BE2C (cell line): ENCODE measurements at places on chromosomes 16 and 17.

GRCh38 chr17:69588827-69589239, 174.3 kb downstream of the MAP2K6 start:
- no peak for DNase-seq

- DNase-seq: no peak
Measured at GRCh38 chr17:35314415-35315216, 58.8 kb downstream of the SLFN11 start.

GRCh38 chr17:1182811-1183170, 3.0 kb upstream of the ABR start:
- no peak for DNase-seq

GRCh38 chr16:1428511-1428910, 2.4 kb upstream of the PERCC1 start:
- DNase-seq: peak; percentile 21

- no peak for DNase-seq
Measured at GRCh38 chr16:80346111-80346632, 194.6 kb upstream of the DYNLRB2 start.

GRCh38 chr17:7742729-7743128, 25.2 kb downstream of the DNAH2 start:
- DNase-seq: no peak

- no peak for DNase-seq
Measured at GRCh38 chr16:64950262-64950661, 171.6 kb downstream of the CDH11 start.

DNA sequence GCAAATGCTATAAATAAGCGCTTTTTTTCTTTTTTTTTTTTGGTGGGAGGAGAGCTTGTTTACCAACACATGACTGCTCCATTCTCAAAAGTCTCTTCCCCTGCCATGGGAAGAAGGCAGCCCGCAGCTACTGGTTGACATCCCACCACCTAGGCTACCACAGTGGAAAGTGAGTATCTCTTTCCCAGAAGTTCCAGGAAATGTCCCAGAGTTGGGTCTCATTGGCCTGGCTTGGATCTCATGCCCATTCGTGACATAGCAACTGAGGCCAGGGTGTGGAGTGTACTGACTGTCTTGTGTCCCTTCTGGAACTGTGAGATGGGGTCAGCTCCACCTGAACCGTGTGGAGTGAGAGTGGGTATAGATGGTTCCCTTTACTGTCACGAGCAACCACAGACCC, 29.5 kb upstream of the BRD7 start:
- no peak for DNase-seq

DNA sequence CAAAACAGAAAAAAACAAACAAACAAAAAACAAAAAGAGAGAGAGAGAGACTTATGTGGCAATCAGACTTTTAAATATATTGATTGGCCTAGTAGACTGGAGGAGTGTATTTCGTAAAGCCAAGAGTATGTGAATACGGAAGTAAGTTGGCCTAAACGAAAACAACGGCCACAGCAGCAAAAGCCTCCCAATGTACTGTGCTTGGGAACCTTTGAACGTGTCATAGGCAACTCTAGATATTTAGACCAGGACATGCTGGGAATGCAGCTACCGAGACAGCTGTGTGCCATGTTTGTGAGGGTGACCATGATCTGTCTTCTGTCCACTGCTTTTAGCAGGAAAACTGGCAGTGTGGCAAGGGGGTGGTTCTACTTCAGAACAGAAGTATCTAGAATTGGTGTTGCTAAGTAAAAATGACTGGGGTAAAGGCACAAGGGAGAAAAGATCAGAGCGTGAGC, 7.4 kb downstream of the MAF start:
- DNase-seq: no peak

GRCh38 chr17:4427505-4427904, 6.2 kb upstream of the SPNS3 start:
- no peak for DNase-seq

- no peak for DNase-seq
Measured at GRCh38 chr17:41762391-41762790, 24.1 kb downstream of the JUP start.

- no peak for DNase-seq
Measured at GRCh38 chr16:31505483-31505882, 2.7 kb downstream of the RUSF1 start.

DNA sequence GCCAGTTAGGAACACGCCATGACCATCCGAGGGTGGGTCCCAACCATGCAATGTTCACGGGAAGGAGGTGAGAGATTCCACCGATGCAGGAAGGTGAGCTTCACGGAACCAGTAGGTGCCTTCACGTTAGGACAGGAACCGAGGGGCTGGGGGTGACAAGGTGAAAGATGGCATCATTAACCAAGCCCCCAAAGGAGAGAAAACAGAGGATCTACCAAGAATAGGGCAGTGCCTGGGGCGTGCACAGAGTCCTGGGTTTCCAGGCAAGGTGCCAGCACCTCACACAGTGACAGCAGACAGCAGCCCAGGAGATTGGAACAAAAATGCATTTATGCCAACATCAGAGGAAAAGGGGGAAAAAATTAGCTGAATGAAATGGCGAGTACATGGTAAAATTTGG, 137.9 kb downstream of the GSG1L start:
- DNase-seq: peak; percentile 66

- DNase-seq: no peak
Measured at GRCh38 chr16:69194488-69194887, 7.5 kb downstream of the SNTB2 start.

- DNase-seq: no peak
Measured at GRCh38 chr16:73176577-73177013, 128.7 kb upstream of the ZFHX3 start.

GRCh38 chr16:89039756-89040155, 53.9 kb upstream of the ACSF3 start:
- DNase-seq: peak; percentile 10

GRCh38 chr16:3000540-3000939, 12.2 kb upstream of the CLDN9 start:
- DNase-seq: no peak

GRCh38 chr16:85864965-85865364, 34.0 kb upstream of the IRF8 start:
- no peak for DNase-seq

DNA sequence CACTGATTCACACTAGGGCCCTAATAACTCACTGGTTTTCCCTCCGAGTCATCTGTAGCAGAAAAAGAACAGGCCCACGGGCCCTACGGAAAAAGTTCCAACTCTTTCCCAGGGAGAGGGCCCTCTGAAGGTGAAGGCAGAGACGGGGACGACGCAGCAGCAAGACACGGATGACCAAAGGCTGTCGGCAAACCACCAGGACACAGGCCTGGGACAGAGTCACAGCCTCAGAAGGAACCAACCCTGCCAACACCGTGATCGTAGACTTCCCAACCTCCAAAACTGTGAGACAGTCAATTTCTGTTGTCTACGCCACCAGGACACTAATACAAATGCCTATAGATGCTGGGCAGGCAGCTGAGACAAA, 5.2 kb upstream of the SPHK1 start:
- no peak for DNase-seq

GRCh38 chr17:6040504-6040903, 29.7 kb upstream of the WSCD1 start:
- no peak for DNase-seq

- no peak for DNase-seq
Measured at GRCh38 chr16:21953541-21953902, 361 bp downstream of the UQCRC2 start.

GRCh38 chr17:60305141-60305540, 86.8 kb downstream of the USP32 start:
- no peak for DNase-seq

GRCh38 chr16:52450916-52451315, 96.0 kb downstream of the TOX3 start:
- no peak for DNase-seq

DNA sequence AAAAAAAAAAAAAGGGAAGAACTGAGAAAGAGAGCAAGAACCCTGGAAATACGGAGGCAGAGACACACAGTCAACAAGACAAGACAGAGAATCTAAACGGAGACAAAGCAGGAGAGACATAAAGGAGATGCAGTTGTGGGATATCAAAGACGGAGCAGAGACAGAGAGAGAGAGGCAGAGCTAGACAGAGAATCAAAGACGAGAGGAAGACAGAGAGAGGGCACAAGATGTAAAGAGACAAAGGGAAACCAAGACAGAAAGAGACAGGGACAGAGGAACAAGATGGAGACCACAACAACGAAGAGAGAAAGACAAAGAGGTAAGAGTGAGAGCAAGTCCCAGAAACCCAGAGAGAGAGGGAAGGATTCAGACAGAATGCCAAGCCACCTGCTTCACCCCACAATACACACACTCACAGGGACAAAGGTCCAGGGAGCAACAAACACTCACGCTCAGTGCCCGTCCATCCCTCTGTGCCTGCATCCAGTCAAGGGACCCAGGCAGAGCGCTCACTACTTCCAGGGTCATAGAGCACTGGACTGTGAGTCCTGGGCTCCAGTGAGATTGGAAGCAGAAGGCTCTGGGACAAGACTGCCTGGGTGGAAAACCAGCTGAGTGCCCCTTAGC, 88.9 kb downstream of the C16orf78 start:
- no peak for DNase-seq

- DNase-seq: no peak
Measured at GRCh38 chr16:24054741-24055491, 201.2 kb upstream of the CACNG3 start.

- DNase-seq: no peak
Measured at GRCh38 chr17:21379080-21379711, 3.0 kb downstream of the KCNJ12 start.

- DNase-seq: no peak
Measured at GRCh38 chr16:62954144-62955032, 918.1 kb upstream of the CDH8 start.

- no peak for DNase-seq
Measured at GRCh38 chr16:57030346-57030902, 41.1 kb downstream of the NLRC5 start.

DNA sequence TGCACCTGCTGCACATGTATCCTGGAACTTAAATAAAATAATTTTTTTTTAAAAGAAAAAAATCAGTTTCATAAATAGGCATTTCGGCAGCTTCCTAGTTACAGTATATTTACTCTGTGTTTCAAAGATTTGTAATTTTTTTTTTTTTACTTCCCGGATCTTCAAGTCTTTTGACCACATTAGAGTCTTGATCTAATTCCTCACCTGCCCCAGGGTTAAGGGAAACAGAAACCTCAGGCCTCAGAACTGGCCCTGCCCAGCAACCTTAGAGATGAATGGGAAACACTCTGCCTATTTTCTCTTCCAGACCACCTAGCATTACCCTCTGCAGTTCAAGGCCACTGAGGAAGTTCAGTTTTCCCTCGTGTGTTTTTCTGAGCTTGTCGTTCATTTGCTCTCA, 304.0 kb downstream of the MAF start:
- DNase-seq: no peak

GRCh38 chr17:81904600-81905423, 2.8 kb downstream of the NPB start:
- DNase-seq: no peak

GRCh38 chr16:47486856-47487255, 25.7 kb downstream of the PHKB start:
- no peak for DNase-seq

DNA sequence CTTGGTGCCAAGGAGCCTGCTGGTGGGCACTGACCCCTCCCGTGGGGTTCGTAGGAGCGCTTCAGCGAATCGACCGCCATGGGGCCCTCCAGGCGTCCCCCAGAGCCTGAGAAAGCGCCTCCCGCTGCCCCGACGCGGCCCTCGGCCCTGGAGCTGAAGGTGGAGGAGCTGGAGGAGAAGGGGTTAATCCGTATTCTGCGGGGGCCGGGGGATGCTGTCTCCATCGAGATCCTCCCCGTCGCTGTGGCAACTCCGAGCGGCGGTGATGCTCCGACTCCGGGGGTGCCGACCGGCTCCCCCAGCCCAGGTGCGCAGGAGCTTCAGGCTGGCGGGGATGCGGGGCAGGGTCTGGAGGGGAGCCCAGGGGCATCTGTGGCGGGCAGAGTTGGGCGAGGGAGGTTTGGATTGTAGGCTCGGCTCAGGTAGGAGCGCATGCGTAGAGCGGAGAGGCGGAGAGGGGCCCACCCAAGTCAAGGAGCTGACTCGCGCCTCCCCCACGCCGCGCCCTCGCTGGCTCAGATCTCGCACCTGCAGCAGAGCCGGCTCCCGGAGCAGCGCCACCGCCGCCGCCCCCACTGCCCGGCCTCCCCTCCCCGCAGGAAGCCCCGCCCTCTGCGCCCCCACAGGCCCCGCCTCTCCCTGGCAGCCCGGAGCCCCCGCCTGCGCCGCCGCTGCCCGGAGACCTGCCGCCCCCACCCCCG, 19.8 kb downstream of the FMNL1 start:
- no peak for DNase-seq

DNA sequence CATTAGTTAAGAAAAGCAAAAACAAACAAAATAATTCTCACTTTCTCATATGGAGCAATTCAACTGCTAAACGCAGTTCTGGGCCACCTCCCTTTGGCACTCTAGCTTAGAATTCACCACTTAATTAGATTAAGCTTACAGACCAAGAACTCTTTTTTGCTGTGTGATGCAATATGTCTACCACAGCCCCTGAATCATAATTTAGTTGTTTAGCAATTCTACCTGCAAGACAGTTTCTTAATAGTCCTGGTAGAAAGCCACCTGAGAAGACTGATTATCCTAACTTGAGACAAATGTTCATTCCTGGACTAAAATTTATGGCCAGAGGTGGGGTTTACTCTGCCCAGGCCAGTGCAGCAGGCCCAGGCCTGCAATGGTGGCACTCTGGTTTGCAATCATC, 205.9 kb downstream of the HS3ST3A1 start:
- no peak for DNase-seq

GRCh38 chr16:88703486-88704309, 2.5 kb downstream of the RNF166 start:
- DNase-seq: no peak

DNA sequence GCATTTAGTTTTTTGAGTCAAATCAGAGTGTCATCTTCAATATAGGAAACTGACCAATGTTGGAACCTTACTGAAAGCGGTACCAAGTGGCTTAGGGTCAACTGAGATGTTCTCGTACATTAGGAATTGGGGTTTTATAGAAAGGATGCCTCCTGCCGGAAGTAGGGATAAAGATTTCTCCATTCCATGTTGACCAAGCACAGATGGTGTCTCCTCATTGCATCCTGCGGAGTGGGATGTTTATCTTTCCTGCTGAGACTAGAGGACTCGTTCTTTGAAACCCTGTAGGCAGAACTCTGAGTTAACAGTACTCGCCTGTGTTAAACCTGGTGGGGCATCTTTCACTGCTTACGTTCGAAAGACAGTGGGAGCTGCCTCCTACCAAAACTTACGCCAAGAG, 1.4 kb downstream of the SHISA6 start:
- DNase-seq: no peak

DNA sequence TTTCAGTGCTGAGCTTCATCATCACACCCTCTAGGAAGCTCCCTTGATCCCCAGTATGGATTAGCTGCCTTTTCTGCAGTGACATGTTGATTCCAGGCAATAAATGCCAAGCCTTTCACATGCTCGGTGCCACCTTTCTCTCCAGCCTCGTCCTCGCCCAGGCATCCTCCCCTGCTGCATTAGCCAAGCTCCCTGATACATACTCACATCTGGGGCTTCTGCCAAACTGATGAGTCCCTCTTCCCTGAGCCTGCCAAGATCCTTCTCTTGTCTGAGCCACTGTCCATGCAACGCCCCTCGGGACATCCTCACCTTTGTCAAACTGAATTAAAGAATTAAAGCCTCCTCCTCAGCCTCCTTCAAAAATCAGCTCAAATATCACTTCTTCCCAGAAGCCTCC, 538.5 kb upstream of the CDH11 start:
- no peak for DNase-seq
